RCC 7860 (cell line): ENCODE measurements at places on chromosomes 5 and 9.

GRCh38 chr9:125908136-125908535, 161.0 kb downstream of the PBX3 start:
- no peak for DNase-seq

GRCh38 chr5:31078956-31079355, 114.5 kb upstream of the CDH6 start:
- no peak for DNase-seq

GRCh38 chr5:42950456-42951292, 89.4 kb downstream of the ANXA2R start:
- DNase-seq, result peak; percentile 100

DNA sequence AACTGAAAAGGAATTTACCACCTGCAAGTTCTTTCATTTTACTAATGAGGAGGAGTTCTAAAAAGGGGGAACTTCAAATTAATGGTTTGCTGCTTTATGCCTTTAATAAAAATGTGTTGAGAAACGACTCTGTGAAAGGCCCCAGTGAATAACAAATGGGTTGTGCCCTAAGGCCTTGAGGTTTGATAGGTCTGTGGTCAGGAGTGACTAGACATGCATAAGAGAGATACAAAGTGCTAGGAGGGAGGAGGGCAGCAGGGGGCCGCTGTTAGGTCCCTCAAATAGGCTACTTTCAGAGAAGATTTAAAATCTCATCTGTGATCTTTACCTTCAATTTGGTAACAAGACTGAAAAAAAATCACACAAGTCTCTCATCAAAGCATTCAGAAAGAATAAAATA, 58.3 kb downstream of the FAM81B start:
- DNase-seq, result no peak

DNA sequence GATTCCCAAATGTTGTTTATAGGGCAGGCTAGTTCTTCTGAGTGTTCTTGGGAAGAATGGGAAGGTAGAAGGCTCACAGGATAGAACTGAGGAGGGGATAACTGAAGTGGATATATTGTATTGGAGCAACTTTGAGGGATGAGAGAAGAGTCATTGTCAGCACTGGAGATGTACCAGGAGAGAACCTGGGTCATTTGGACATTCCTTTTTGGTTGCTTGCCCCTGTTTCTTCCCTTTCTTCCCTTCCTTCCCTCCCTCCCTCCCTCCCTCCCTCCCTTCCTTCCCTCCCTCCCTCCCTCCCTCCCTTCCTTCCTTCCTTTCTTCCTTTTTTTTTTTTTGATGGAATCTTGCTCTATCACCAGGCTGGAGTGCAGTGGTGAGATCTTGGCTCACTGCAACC, 45.3 kb downstream of the RALGPS1 start:
- DNase-seq, result no peak

GRCh38 chr5:72252574-72253155, 67.4 kb downstream of the MRPS27 start:
- DNase-seq, result no peak

DNA sequence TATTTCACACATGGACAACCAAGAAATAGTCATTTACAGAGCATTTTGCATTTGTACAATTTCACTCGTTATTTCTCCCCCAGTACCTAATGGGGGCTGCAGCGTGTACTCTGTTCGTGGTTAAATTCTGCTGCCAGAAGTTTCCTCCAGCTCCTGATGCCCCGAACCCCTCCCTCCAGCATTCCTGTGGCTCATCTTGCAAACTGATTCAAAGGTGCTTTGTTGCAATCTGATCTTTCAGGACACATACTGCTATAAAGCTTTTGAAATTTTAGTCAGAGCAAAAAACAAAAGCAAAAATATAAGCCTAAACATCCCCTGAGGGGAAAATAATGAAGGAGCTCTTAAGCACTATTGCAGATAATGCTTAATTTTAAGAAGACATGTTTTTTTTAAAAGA, 27.7 kb downstream of the UBLCP1 start:
- no peak for DNase-seq
